ENCODE measurements at places on chromosomes 2 and 18. TPM values are rescaled to one million over a fixed set of nuclear protein-coding genes. Genes with fewer than 3 reads are reported as not detected.

The KLF11 gene
- 6.7 TPM for total RNA-seq

The CFC1 gene
- total RNA-seq, result not detected

The ARHGAP28 gene
- total RNA-seq, result 8.9 TPM

The GAREM2 gene
- total RNA-seq, result 2.3 TPM

The CGREF1 gene
- total RNA-seq, result 2.5 TPM

The CSRNP3 gene
- total RNA-seq, result 1.4 TPM

The AP1S3 gene
- total RNA-seq, result 26.5 TPM

The ARHGEF4 gene
- total RNA-seq, result 1.1 TPM

The IL18R1 gene
- 0.49 TPM for total RNA-seq

The CXCR4 gene
- total RNA-seq, result not detected

The ACADL gene
- total RNA-seq, result 0.51 TPM

Data from mesangial cell (primary cell).